ENCODE measurements at places on chromosomes 2 and 18.

GRCh38 chr2:151730262-151730975 is 3.9 kb downstream of the NEB start:
- no peak for DNase-seq

DNA sequence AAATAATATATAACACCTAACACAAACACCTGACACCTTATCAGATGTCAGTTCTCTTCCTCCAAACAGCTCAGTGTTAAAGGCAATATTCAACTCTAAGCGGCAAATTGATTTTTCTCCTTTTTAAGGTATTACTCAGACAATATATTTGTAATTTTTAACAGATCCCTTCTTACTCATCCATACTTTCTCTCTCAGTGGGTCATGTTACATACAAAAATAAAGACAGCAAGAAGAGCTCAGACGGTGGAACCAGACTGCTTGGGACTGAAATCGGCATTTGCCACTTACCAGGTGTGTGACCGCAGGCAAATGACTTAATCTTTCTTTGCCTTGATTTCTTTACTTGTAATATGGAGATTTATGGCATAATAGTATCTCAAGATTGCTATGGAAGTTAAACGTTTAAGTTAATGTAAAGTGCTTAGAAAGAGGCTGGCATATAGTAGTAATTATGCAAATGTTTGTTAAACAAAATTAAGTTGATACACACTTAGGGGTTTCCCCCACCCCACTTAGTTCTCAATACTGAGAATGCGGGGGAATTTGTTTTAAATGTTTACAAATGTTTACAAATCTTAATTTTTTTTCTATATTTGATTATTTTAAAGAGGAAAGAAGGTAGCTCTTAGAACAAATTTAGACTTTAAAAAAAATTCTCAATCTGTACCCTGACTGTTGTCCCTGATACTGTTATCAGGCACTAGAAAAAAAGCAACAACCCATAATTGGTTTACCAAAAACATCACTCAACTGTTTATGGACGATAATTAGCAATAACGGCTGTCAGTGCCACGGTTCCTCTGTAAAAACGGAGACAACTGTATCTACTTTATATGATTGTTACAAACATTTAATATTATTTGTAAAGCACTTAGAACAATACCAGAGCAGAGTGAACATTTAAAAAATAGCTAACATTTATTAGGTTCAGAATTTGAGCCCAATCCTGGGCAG is 25.6 kb downstream of the MAP3K2 start:
- no peak for DNase-seq

GRCh38 chr2:174327841-174328113 is 7.0 kb upstream of the SP9 start:
- no peak for DNase-seq

DNA sequence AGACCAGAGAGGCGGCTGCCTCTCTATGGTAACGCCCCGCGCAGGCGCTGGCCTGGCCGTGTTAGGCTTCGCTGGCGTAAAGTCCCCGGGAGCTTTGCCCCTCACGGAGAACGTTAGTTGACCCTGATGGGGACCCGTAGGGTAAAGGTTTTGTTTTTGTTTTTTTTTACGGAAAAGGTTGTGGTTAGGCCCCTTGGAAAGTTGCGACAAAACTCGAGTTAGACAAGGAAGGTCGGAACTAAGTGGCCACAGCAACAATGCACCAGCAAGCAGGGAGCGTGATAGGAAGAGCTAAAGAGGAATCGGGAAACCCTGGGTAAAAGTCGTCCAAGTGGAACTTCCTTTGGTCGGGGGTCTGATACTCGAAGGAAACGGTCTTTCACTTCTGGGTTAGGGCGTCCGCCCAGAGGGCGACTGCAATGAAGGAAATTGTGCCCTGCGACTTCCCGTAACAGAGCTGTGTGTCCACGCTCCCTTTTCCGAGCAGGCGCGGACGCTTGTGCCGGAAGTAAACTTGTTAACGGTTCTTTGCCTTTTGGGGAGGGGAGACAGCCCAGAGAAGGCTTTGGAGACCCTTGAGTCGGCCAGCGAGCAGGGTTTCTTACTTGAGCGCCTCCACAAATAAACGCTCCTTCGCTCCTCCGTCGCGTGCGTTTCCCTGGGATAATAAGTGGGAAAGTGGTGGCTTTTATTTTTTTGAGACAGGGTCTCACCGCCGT is 493 bp upstream of the CLASP1 start:
- peak; percentile 98 for DNase-seq

- DNase-seq = no peak
Observed at GRCh38 chr2:224393157-224393872, 8.6 kb downstream of the FAM124B start.

- no peak for DNase-seq
Observed at GRCh38 chr2:120904379-120904778, 168.7 kb downstream of the GLI2 start.

- DNase-seq = peak; percentile 2
Observed at GRCh38 chr2:63300835-63301234, 250.2 kb downstream of the OTX1 start.

Measured in CD4-positive, CD25-positive, alpha-beta regulatory T cell (primary cell).